ENCODE measurements at places on chromosomes 16 and 17. TPM values are rescaled to one million over a fixed set of nuclear protein-coding genes. Genes with fewer than 3 reads are reported as not detected.

The CD68 gene
- 14.0 TPM for polyA plus RNA-seq

- no peak for DNase-seq
These were observed at the start of gene FBXL16 for GRCh38 chr16:705431-706188. FBXL16 (minus strand) TSS chr16:705801; CDS start chr16:697405, 8,396 bp downstream.

- no peak for DNase-seq
These were observed 45.3 kb downstream of the COX4I1 start for GRCh38 chr16:85844786-85845185.

The RSAD1 gene
- 25.5 TPM for polyA plus RNA-seq

DNA sequence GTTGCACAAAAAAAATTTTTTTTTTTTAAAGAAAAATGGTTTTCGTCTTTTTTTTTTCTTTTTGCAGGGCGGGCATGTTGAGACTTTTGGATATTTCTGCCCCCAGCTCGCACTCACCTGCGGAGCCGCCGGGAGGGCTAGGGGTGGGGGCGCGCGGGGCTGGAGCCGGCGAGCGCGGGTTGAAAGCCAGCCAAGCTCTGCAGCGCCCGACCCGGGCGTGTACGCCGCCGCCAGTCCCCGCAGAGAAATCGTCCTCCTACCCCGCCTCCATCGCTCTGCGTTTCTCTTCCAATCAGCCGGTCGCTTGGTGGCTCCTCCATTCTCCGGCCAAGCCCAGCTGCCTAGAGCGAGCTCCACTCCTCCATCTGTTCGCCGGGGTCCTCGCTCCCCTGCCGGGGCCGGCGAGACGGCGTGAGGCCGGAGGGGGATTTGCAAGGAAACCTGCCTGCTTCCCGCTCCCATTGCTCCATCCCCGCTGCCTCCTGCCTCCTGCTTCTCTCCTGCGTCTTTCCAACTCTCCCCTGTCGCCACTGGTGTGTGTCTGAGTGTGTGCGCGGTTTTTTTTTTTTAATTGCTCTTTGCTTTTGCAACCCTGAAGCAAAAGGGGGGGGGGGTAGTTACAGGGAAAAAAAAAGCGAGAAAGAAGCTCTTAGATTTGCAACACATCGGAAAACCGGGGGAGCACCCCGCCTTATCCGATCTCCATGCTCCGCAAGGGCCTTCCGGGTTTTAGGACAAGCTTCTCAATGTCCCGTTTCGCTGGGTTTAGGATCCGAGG is 1.8 kb upstream of the UBTF start:
- DNase-seq: no peak

The NPIPA3 gene
- 1.2 TPM for polyA plus RNA-seq

DNA sequence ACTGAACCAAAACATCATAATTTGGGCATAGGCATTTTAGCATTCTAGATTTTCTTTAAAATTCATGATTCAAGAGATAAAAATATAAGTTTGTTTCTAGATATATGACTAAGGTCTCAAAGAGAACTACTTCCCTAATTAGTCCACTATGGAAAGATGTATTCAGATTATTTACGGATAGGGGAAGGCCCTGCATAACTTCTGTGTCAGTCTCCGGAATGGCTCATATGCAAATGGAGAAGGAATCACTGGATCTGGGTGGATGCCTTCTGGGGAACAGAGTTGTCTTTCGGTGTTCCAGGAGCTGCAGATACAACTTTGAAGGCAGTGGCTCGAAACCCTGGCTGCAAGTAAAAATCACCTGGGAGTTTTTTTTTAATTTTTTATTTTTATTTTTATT is 17.1 kb upstream of the WFIKKN2 start:
- DNase-seq: no peak

DNA sequence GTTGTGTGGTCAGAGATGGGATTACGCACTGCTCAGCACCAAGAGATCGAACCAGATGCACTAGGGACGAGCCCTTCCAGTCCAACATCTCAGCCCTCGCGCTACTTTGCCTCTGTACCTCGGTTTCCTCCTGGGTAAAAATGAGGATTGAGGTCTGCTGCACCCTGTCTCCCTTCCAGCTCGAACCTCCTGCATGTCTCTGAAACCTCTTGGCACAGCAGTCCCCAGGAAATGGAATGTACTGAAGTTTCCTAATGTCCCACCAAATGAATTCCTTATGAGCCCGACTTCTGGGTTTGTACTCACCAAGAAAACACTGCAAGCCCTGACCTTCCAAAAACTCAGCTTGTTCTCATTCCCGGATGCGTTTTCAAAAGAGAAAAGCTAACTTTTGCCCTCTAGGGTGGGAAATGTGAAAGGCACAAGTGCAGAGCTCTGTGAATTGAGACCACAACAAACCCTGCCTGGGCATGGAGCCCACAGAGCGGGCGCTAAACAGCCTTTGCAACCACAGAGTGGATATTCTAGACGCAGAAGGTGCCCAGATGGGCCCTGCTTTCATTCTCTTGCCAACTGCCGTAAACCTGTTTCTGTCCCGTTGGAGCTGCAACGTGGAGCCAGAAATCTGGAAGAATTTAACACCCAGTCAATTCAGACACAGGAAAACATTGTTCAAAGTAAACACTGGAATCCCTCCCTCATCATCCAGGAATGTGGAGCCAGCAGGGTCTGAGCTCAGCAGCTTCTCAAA is 10.3 kb downstream of the CDRT4 start:
- no peak for DNase-seq

DNA sequence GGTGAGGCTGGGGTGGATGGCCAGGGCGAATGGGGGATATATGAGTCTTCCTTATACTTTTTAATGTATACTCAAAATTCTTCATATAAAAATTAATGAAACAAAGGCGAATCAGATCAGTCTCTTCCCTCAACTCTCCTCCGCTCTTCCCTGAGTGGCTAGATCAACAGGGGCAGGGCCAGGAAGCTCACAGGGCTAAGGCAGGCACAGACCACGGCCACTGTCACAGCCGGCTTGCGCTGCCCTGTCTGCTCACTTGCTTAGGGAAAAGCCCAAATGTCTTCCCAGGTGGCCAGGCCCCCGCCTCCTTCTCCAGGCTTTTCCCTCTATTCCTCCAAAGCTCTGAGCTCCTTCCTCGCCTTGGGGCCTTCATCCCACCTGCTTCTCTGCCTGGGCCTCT is 6.0 kb downstream of the GRIN2C start:
- DNase-seq: no peak

DNA sequence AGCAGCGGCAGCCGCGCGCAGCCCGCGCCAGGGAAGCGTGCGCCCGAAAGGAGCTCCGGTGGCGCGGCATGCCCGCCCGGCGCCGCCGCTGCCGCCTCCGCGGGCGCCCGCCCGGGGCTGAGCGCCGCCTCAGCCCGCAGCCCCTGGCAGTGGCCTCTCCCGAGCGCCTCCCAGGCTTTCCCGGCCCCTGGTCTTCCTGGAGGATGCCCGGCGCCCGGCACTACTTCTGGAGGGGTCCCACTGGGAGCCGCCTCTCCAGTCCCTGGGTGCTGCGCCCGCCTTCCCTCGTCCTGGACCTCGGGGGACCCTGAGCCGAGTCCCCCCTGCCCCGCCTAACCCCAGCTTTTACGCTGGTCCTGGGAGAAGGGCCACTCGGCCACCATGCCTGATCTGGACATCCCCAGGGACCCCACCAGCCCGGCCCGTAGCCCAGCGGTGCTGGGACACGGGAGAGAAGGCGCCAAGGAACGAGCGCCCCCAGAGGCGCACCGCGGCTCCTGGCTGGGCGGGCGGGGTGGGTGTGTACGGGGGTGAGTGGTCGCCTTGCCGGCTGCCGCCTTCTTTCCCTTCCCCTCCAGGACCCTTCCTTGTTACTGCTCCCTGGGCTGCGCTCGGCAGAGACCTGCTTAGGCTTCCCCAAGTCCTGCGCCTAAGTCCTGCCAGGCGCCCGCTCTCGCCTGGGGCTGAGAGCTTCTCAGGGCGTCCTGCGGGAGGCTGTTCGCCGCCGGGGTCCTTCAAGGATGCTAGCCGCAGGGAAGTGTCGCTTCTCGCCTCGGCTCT is 704 bp downstream of the ASIC2 start:
- DNase-seq: no peak

The RHBDF1 gene
- 37.2 TPM for polyA plus RNA-seq

DNA sequence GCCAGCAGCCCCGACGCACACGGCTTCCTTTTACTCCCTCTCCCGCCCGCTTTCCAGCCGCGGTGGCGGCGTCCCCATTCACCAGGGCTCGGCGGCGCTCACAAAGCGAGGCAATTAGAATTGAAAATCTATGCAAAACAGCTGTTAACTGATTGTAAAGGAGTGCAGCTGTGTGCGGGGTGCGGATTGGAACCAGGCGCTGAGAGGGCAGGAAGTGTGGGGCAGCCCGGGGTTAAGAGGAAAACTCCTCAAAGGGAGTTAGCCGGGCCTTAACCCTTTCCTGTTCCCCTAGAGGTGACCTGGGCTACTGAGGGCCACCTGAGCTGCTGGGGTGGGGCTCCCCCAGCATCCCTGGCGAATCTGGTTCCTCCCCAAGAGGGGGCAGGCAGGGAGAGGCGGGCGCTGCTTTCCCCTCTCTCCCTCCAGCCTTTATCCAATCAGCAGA is 5.8 kb upstream of the GSE1 start:
- DNase-seq: no peak

DNA sequence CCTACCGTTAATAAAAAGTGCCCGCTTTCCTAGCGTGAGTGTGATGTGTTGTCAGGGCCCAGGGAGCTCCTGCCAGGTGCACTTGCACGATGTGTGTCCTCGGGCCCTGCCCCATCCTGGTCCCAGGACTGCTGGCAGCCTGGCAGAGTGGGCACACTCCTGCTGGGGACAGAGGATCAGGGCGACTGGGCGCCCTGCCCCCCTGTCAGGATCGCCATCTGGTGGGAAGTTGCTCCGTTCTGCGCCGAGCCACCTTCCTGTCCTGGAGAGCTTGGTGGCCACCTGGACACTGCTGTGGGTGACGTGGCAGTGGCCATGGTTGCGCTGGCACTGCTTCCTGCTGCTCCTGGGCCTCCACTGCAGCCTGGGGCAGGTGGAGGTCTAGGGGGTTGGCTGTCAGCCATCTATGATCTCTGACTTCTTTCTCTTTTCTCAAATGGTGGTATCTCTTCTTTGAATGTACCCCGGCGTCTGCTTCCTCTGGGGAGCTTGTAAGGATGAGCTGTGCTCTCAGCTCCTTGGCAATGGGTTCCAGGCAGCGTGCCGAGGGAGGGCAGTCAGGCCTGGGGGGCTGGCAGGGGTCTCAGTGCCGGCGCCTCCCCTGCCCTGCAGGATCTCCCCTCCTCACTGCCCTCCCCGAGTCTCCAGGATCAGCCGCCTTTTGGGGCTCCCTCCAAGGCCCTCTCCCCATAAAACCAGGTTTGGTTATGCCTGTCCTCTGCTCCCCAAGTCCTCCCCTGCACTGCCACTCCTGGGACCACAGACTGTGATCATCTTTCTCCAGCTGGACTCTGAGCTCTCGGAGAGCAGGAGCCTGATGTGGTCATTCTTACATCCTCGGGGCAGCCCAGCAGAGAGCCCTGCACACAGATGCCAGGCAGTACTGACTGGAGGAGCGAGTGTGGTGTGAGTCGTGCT is 76.9 kb downstream of the AMFR start:
- no peak for DNase-seq

- no peak for DNase-seq
These were observed 2.4 kb downstream of the EPN2 start for GRCh38 chr17:19239544-19239943.

The CHRNE gene
- polyA plus RNA-seq: 0.02 TPM

DNA sequence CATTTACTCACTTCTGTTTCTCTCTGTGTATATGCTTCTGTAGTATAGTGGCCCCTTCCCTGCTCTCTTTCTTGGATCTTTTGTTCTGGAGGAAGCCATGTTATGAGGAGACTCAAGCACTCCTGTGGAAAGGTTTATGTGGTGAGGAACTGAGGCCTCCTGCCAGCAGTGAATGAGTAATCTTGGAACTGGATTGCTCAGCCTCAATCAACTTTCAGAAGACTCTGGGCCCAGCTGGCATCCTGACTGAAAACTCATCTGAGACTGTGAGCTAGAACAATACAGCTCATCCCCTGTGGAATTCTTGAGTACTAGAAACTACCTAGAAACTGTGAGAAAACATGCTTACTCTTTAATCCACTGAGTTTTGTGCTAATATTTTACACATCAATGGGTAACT is 133.1 kb upstream of the ZKSCAN2 start:
- no peak for DNase-seq

DNA sequence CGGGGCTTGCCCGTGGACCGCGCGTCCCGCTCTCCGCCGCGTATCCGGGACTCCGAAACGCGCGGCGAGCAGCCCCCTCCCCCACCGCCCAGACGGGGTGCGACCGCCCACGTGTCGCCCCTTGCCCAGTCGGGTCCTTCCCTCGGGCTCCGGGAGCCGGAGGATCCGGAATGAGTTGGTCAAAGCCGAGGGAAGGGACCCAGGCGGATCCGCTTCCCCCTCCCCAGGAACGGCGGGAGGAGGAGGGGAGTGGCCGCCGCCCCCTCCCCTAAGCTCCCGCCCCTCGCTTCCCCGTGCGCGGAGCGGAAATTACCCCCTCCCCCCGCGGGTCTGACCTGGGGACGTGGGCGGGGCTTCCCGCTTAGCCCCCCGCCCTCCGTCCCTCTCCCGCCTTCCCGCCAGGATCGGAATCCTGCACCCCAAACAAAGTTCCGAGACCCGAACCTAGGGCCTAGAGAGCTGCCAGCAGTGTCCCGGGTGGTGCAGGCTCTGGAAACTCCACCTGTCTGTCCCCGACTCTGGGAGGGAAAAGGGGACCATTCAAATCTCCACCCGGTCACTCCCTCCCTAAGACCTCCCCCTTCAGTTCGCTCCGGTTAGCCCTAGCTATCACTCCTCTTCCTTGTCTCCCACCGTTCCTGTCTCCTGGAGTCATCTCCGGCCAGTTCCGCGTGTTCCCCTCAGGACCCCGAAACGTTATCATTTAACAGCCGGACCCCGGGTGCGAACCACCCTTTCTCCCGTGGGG is 1.0 kb upstream of the IGF2BP1 start:
- DNase-seq: no peak

- DNase-seq: no peak
These were observed 13.8 kb upstream of the GFAP start for GRCh38 chr17:44928950-44929720.

DNA sequence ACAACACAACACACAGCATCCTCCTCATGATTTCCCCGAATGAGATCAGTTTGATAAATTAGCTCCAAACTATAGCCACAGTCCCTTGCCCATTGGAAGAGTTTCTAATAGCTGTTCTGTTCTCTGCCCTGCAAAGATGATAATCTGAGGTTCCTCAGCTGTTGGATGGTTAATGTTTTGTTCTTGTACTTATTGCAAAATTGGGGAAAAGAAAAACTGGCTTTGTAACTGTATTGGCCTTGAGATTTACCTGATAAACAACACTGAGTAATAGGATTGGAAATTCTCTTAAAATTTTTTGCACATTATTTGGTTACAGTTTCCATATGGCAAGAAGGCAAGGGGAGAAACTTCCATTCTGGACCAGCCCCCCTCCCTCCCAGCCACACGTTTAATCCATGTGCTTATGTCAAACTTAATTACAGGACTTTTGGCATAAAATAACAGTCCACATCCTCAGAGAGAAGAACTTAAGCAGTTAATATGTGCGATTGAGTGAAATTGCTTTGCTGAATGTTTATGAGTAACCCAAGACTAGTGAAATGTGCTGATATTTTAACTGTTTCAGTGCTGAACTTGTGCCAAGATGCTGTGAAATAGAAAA is 119.1 kb upstream of the ZFHX3 start:
- DNase-seq: no peak

The B3GNT9 gene
- polyA plus RNA-seq: 2.6 TPM

Data from keratinocyte (primary cell).